CD4-positive, alpha-beta T cell treated with Interleukin-15 for 4 hours (primary cell): ENCODE measurements at places on chromosomes 3 and 15.

GRCh38 chr15:36936613-36937012 is 163.7 kb downstream of the MEIS2 start:
- no peak for DNase-seq

DNA sequence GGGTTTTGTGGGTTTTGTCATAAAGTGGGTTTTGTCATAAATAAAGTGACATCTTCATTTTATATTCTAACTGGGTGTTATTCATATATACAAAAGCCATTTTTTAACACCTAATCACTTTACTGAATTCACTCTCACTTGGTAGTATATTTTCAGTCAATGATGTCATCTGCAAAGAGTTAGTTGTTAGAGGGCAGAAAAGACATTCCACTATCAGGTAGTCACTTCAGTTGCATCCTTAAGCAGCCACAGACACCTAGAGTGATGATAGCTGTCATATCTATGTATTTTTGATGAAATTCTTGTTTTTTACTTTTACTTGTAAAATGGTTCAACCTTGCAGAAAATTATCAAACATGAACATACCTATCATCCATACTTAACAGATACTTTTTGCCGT is 89.0 kb downstream of the DHX36 start:
- no peak for DNase-seq

DNA sequence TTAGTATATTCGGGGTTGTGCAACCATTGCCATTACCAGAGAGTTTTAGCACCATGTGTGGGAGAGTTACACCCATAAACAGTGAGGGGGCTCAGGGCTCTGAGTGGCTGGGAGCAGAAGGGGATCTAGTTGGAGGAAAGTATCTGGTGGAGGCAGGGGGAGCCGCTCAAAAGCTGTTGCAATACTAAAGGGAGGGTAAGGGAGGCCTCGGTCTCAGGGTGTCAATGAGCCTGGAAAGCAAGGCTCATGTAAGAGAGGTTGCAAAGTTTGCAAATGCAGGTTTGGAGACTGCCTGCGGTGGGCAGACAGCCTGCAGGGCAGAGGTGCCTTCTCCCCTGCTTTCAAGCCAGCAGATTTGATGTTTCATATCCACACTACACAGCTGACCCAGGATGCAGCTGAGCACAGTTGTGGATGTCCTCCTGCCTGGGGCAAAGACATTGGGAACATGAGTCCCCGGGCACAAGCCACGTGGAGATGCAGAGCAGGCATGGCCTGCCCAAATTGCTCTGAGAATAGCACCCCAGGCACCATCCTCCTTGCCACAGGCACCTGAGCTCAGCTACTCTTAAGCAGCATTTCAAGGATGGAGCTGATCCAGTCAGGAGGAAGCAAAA is 181.4 kb downstream of the TLE3 start:
- DNase-seq: no peak

GRCh38 chr3:53216723-53217122 is 39.1 kb downstream of the TKT start:
- DNase-seq: no peak

GRCh38 chr15:89215627-89216026 is 5.8 kb downstream of the RLBP1 start:
- DNase-seq: no peak

DNA sequence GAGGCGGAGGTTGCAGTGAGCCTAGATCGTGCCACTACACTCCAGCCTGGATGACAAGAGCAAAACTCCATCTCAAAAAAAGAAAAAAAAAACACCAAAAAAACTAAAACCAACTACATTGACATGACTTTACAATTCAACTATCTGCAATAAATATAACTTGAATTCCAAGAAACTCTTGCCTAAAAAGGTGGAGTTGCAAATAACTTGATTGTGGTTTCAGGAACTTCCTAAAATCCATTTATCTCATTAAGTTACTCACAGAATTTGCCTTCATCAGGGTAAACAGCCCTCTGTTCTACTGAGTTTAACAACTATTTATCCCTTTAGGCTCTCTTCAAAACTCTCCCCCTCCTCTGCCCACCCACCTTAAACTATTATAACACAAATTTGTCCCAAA is 2.7 kb upstream of the MAPK6 start:
- DNase-seq: no peak

DNA sequence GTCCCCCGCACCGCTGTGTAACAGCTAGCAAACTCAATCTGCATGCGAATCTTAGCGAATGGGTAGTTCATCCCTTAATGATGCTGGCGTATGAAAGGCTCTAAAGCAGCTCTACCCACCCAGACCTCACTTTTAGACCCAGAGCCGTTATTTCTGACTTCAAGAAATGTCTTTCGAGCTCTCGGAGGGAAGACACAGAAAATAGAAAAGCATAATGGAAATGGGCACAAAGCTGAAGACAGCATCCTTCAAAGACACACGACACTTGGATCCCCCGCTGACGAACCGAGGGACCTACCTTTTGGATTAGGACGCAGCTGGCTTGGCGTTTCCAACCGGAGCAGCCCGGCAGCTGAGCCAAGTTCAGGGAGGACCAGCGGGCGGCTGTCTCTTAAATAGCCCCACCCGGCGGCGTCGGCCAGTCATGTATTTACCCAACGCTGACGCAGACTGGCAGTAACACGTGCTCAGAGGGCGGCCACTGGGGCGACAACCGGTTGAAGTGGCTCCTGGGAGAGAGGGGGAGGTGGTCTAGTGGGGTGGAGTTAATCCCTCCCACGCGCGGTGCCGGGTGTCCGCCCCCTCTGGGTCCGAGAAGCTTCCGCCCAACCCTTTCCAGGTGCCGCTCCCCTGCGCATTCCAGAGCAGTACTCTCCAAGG is 1.5 kb downstream of the CCK start:
- DNase-seq: no peak

DNA sequence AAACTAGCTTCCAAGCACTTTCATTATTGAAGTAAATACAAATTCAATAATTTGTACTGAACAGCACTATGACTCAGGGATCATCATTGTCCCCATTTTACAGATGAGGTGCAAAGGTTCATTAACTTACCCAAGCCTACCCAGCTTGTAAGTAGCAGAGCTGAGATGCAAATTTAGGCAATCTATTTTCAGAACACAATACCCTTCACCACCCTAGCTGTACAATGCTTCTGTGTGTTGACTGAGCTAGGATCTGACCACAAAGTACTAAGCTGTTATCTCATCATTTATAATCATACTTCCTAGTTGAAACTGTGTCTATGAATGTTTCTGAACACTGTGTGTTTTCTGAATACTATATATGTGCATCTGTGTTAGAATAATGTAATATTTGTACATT is 3.2 kb upstream of the ILDR1 start:
- no peak for DNase-seq

DNA sequence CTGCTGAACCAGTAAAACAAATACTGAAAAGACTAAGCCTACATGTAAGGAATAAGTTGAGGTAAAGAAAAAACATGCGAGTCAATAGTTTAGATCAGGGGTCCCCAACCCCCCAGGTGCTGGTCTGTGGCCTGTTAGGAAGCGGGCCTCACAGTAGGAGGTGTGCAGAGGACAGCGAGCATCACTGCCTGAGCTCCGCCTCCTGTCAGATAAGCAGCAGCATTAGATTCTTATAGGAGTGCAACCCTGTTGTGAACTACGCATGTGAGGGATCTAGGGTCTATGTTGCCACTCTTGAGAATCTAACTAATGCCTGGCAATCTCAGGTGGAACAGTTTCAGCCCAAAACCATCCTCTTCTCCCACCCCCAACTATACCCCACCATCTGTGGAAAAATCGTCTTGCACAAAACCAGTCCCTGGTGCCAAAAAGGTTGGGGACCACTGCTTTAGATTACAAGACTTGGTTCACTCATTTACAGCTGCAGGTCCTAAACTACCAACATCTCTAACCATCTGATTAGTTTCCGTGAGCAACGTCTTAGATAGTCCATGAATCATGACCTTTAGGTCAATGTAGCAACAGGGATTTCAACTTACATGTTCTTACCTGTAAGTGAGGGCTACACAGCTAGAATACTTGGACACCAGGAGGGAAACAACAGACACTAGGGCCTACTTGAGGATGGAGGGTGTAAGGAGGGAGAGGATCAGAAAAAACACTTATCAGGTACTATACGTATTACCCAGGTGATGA is 66.7 kb downstream of the TRANK1 start:
- DNase-seq: no peak

DNA sequence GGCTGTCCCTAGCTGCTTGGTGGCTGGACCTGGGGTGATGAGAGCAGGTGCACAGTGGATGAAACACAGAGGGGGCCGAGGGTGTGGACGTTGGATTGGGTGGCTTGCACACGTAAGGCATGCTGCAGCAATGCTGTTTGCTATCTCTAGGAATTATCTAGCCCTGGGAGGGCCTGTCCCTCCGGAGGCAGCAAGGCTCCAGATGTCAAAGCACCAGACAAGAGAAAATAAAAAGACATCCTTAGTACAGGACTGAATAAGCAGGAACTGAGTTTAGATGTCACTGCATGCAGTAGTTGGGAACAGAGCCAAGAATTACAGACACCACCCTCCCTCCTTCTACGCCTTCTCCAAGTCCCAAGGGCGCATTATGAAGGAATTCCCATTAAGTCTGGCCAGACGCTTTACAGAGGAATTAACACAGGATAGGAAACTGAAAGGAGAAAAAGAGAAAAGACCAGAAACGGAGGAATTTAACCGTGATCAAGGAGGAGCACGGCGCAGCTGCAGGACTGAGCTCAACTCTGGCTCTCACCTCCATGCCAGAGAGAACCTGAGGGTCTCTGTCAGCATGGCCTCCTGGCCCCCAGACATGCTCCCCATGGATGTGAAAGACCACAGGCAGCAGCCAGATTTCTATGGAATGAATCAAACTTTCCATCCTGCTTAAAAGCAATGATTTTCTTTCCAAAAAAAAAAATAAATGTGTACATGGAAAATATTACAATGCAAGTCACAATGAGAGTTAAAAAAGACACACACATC is 13.8 kb downstream of the ATP10A start:
- DNase-seq: no peak
